ENCODE measurements at places on chromosomes 4 and X.

DNA sequence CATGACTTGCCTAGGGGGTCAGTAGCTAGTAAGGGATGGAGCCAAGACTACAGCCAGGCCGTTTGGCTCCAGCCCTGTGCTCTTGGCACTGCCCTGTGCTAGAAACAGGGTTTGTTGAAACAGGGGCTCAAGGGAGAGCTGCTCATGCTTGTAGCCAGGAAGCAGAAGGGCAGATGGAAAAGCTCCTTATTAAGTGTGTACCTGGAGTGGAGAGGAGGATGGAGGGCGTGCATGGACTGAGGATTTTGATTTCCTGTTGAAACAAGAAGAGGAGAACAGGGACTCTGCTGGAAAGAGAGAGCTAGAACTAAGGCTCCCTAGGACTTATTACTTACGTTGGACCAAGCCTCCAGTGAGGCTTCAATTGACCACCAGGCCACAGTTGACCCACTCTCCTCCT lies 363.0 kb downstream of the MID1IP1 start:
- DNase-seq = no peak

DNA sequence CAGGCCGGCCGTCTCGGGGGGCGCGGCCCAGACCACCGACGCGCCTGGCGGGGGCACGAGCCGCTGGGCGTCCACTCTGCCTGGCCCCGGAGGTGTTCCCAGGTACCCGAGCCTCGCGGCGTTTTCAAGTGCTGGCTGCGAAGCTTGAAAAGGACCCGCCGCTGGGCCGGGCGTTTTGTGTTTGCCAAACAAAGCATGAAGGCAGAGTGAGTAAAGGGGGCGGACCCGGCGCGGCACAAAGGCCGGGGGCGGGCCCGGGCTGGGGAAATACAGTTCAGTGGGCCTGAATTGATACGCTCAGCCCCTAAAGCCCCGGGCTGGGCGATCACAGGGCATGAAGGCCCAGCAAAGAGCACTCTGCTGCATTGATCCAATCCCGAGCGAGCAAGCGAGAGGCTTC lies 65.4 kb downstream of the SOX3 start:
- DNase-seq = no peak

DNA sequence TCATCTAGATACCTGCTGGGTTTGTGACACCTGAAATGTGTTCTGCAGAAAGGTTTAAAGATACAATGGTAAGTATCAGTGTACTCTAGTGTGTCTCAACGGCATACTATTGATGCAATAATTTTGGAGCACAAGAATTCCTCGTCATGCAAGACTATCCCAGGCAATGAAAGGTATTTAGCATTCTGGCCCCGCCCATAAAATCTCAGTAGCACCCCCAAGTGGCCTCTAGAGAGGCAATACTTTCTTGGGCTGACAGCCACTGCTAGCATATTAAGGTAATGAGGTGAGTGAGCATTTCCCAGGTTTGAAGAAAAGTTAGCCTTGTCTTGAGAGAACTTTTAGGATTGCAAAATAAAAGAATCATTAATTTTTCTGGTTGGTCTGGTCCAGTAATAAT lies 24.0 kb downstream of the TAB3 start:
- DNase-seq = no peak

DNA sequence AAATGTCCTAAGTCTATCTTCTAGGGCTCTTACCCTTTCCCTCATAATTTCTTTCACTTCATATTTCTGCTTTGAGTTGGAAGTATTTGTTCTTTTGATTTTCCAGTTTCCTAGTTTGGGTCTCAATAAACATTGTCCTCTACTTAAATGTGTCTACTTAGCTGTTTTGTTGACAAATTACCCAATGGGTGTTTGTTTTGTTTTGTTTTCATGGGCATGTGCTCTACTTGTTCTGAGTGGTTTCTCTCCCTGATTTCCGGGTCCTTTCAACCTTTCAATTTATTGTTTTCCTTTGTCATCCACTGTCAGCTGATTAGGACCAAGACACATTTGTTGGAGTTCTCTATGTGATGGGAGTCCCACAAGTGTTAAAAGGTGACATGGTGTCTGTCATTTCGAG lies 1181.4 kb downstream of the RPA4 start:
- no peak for DNase-seq

GRCh38 chr4:97252615-97253154 lies 890.6 kb downstream of the STPG2 start:
- no peak for DNase-seq

GRCh38 chr4:88616275-88617150 lies 24.2 kb downstream of the HERC3 start:
- no peak for DNase-seq

GRCh38 chr4:3364199-3364598 lies 71.4 kb downstream of the RGS12 start:
- DNase-seq = no peak

- no peak for DNase-seq
Observed at GRCh38 chr4:139416073-139416673, 37.7 kb upstream of the RAB33B start.

- no peak for DNase-seq
Observed at GRCh38 chr4:168713253-168713652, 216.4 kb downstream of the PALLD start.

DNA sequence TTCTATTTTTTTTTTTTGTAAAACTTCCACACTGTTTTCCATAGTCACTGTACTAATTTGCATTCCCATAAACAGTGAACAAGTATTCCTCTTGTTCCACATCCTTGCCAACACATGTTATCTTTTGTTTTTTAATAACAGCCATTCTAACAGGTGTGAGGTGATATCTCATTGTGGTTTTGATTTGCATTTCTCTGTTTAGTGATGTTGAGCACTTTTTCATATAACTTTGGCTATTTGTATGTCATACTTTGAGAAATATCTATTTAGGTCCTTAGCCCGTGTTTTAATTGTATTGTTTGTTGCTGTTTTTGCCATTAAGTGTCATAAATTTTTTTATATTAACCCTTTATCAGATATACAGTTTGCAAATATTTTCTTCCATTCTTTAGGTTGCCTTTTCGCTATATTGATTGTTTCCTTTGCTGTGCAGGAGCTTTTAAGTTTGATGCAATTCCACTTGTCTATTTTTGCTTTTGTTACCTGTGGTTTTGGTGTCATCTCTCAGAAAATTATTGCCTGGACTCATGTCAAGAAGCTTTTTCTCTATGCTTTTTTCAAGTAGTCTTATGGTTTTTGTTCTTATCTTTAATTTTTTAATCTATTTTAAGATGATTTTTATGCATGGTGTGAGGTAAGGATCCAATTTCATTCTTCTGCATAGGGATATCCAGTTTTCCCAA lies 27.9 kb upstream of the NDNF start:
- DNase-seq = no peak

DNA sequence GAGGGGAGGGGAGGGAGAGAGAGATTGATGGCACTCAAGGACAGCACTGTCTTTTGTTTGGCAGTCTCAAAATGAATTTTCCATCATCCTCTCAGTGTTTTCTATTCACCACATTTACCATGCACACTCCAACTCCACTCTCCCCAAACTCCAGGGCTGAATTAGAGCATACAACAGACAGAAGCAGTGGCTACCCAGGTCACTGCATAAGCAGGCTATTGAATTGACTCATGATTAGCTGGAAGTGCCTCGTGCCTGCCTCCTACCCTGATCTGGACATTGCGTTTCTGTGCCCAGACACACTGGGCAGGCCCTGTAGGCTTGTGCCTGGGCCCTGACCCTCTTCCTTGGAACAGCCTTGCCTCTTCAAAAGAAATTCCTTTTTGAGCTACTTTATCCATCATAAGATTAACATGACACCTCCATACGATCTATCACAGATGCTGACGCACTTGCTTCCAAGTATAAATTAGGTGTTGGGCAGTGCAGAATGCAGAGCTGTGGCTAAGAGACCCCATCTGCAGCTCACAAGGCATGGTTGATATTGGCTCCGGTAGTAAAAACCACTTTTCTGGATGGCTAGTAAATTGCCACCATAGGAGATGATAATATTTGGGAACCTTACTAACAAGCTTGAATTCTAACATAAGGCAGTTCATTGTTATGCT lies 752.9 kb downstream of the RPA4 start:
- DNase-seq = no peak

DNA sequence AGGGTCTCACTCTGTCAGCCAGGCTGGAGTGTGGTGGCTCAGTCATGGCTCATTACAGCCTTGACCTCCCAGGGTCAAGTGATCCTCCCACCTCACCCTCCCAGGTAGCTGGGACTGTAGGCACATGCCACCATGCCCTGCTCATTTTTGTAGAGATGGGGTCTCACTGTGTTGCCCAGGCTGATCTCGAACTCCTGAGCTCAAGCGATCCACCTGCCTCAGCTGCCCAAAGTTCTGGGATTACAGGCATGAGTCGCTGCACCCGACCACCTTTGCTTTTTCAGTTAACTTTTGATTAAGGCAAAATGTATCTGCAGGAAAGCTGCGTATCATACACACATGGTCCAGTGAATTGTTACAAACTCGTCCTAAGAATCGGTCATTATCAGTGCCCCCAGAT lies 16.5 kb upstream of the CLCN4 start:
- DNase-seq = no peak

- DNase-seq = peak; percentile 56
Observed at GRCh38 chr4:74793757-74794381, 454 bp downstream of the BTC start.

- DNase-seq = no peak
Observed at GRCh38 chr4:54542540-54543041, 115.2 kb upstream of the KIT start.

DNA sequence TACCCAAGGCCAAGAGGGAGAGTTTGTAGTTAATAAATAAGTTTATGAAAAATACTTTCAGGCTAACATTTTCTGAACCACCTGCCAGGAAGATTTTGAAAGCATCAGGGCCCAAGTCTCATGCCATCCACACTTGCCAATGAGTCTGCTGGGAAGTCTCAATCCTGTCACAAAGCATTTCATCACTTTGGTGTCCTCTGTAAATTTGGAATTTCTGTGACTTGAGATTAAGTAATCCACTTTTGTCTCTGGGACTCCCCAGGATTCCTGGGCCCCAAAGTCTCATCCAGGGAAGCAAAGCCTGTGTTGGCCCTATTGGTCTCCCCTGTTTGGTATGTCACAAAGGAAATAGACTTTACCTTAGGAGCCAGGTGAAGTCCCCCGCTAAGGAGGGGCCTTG lies 99.2 kb upstream of the GPC4 start:
- no peak for DNase-seq

GRCh38 chr4:24846716-24847115 lies 51.3 kb downstream of the SOD3 start:
- no peak for DNase-seq

- DNase-seq = no peak
Observed at GRCh38 chrX:31287861-31288260, 216.0 kb upstream of the FTHL17 start.

- peak; percentile 1 for DNase-seq
Observed at GRCh38 chrX:9429767-9430166, 35.1 kb upstream of the TBL1X start.

DNA sequence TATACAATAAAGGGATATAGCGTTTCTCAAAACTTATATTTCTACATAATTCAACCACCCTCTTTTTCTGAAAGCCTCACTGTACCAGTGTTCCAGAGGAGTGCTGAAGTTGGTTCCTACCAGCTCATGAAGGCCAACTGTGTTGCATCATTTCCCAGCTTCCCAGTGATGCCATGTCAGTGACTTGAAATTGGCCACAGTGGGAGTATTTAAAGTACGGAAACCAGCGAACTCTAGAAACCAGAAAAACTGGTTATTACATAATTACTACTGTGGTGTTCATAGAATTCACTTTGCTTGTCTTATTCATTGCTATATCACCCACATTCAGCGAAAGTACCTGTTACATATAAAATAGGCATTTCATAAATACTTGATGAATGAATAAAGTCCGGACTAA lies 135.4 kb downstream of the GC start:
- peak; percentile 85 for DNase-seq
